ENCODE measurements at places on chromosomes 4 and X.

GRCh38 chr4:21469438-21470300, 478.9 kb downstream of the KCNIP4 start:
- no peak for DNase-seq

DNA sequence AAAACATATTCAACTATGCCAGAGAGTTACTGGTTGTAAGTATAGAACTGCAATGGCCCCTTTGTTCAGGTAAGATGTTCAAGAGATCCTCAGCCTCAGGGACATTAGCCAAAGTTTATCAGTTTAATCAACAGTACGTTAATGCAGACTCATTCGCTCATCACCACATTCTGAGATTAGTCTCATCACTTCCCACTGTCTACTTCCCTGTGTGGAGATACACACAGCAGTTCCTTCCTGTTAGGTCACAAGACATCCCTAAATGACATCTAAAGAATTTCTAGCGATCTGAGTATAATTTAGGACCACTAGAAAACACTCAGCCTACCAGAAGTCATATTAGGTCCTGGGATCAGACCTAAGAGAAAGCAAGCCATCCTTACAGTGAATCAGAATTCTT, 10.4 kb downstream of the SLC10A7 start:
- no peak for DNase-seq

DNA sequence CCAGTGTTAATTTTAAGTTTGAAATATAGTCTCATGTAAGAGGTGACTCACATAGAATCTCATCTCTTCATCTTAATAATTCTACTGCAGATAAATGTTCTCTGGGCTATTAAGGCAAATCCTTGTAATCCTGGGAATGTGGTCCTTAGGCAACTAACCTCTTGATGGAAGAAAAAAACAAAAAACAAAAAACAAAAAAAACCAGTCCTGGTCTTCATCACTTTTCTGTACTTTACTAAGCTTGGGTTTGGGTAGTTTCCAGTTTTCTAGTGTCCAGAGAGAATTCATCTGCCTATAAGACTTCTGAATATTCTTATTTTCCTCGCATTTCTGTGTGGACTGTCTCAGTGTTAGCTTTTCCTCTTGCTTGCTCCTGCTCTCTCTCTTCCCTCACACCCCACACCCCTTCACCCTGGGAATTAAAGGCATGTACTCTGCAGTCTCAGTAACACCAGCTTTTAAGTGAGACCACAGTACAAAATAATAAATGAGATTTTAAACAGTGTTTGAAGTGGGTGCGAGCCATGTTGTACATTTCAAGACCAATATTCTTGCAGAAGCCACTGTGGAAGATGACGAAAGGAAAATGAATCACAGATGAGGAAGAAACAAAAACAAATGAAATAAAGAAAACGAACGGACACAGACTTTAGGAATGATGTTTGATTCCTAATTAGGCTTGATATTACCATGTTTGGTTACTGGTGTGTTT, 51.7 kb downstream of the HAND2 start:
- DNase-seq, result no peak

DNA sequence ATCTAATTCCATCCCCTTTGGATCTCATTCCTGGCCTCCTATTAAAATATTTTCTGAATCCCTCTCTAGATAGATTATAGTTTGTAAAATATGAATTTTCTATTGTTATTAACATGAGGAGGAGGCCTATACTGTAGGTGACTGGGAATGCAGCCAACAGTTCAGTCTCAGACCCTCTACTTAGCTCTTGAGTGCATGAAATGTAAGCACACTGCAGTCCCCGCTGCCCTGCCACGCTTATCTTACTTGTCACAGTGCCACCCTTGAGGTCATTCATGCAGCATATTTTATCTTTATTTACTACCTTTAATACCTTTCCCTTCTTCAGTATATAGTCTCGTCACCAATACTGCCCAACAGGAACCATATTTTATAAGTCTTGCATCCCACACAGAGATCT, 151.0 kb downstream of the CAMK2D start:
- no peak for DNase-seq
